Mesenteric fat pad (tissue), 1 donor: ENCODE measurements at places on chromosomes 13 and 19.

GRCh38 chr19:4647676-4648644 is 8.6 kb downstream of the TNFAIP8L1 start:
- DNase-seq: no peak

DNA sequence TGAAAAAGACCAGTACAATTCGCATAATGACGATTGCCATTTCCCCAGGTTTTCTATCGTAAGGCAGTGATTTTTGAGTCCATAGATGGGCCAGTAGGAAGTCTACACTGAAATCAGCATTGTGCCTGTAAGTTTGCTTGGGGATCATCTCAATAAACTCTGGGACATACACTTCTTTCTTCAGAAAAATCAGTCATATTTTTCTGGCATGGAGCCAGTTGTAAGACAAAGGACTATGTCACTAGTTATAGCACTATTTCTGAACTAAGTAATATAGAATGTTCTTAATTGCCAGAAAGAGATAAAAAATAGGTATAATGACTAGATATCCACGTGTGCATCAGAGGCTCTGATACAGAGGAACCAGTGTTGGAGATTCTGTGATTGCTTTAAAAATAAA is 243.5 kb downstream of the LMO7 start:
- DNase-seq: no peak

DNA sequence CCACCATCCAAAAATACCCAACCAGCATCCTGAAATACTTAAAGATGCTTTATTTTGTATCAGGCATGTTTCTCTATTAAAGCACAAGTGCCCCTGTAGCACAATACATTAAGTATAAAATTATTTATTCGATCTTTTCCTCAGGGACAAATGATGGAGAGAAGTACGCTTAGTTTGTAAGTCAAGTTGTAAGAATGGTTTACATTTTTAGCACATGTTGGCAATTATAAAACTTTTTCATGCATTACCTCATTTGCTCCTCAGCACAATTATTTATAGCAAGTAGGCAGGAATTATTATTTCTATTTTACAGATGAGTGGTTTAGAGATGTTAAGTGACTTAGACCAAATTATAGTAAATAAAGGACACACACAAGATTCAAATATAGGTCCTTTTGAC is 232.6 kb upstream of the HTR2A start:
- DNase-seq: no peak

DNA sequence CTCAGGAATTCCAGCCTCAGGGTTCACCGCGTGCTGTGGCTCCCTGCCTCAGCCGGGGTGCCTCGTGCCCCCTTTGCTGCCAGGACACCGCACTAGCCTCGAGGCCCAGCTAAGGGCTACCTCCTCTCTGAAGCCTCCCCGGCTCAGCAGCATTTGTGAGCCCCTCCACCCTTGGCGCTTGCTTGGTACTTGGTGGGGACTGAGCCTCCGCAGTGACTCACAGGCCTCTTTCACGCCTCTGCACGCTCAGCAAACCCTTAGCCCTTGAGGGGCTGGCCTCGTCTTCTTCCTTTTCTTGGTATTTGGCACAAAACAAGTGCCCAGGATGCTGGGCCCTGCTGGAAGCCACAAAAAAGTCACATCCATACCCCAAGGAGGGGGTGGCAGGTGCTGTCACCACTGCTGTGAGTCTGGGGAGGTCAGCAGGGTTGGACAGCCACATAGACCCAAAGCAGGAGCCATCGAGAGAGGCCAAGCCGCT is 85.4 kb upstream of the TM9SF2 start:
- no peak for DNase-seq

- DNase-seq: no peak
Measured at GRCh38 chr19:4908781-4909155, 533 bp upstream of the UHRF1 start.

DNA sequence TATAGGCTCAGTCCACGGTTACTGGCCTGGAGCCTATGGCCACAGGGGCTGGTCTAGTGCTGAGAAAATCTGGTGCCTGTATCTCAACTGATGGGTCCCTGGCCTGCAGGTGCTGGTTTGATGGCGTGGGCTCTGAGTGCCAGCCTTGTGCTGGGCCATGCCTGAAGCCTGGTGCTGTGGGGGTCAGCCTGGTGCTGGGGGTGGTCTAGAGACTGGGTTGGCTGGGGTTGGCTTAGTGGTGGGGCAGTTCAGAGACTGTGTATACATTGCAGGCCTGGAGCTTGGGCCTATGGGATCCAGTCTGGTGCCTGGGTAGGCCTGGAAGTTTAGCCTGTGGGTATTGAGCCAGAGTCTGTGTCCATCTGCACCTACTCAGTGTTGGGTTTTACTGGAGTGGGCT is 36.4 kb downstream of the SLC10A2 start:
- DNase-seq: no peak

DNA sequence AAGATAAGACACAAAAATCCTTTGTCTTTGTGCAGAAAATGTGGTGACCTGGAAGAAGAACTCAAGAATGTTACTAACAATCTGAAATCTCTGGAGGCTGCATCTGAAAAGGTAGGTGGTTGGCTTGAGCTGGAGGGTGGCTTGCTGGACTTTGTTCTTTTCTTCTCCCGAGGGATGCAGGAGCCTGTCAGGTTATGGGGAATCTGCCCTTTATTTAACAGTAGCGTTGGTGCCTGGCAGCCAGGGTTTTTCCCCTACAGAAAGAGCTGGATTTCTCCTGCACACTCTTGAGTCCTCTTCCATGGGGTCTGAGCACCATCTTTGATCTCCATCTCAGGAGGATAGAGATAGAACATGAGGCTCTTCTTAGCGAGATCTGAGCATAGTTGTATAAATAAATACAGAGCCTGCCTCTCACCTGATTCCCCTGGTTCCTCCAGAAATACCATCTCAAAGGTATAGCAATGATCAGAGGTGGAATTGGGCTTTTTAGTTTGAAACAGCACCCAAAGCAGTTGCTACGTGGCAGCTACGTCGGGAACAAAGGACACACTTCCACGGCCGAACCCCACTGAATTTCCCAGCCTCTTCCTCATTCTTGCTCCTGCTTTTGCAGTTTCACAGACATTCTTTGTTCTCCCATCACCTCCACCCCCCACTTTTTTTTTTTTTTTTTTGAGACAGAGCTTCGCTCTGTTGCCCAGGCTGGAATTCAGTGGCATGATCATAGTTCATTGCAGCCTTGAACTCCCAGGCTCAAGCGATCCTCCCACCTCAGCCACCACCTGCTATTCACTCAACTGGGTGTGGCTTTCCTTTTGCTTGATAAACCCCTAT is 12.9 kb downstream of the TPM4 start:
- DNase-seq: no peak
